ENCODE measurements at places on chromosomes 2 and 18.

GRCh38 chr2:222357930-222358329, 59.1 kb upstream of the PAX3 start:
- DNase-seq, result no peak

GRCh38 chr18:47149457-47150028, 757 bp downstream of the HDHD2 start:
- DNase-seq, result no peak

- DNase-seq, result no peak
Observed at GRCh38 chr18:6482198-6482977, 67.7 kb upstream of the L3MBTL4 start.

- DNase-seq, result no peak
Observed at GRCh38 chr2:70870790-70871189, 35.2 kb upstream of the CD207 start.

- DNase-seq, result no peak
Observed at GRCh38 chr2:39991298-39991697, 212.2 kb upstream of the THUMPD2 start.

DNA sequence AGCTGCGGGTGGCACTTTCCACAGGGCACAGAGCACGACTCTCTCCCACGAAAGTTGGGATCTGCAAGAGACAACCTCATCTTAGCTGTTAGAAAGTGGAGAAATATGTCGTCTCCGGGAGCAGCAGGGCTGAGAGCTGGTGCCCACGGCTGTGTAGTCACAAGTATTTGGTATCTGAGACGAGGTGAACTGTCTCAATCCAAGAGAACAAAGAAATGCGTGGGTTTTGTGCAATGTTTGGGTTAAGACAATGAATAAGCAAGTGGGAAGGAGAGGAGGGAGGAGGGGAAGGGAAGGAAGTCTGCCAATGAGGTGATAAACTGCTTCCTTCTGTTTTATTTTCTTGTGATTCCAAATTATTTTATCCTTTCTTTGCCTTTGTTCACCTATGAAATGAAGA, 18.0 kb downstream of the DYTN start:
- DNase-seq, result no peak

GRCh38 chr2:19474128-19474527, 115.7 kb upstream of the OSR1 start:
- DNase-seq, result peak; percentile 3

GRCh38 chr18:56083523-56084287, 495.7 kb upstream of the TCF4 start:
- DNase-seq, result no peak

GRCh38 chr2:71341645-71342044, 10.1 kb downstream of the ZNF638 start:
- no peak for DNase-seq

DNA sequence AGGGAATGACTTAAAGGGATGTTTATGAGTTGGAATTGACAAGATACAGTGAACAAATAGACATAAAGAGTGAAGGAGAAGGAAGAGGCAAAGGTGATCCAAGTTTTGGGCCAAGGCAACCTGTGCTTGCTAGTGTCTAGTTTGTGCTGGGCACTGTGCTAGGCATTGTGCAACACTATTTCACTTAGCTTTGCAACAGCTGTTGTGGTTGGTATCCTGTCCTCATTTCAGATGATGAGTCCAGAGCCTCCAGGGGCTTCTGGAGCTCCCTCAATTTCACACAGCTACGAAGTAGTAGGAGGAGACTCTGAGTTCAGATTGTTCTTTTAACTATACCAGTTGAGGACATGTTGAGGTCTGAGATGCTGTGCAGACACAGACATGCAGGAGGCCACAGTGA, 18.1 kb upstream of the LOXHD1 start:
- DNase-seq, result no peak

- no peak for DNase-seq
Observed at GRCh38 chr18:3350566-3351527, 88.9 kb downstream of the MYL12B start.

DNA sequence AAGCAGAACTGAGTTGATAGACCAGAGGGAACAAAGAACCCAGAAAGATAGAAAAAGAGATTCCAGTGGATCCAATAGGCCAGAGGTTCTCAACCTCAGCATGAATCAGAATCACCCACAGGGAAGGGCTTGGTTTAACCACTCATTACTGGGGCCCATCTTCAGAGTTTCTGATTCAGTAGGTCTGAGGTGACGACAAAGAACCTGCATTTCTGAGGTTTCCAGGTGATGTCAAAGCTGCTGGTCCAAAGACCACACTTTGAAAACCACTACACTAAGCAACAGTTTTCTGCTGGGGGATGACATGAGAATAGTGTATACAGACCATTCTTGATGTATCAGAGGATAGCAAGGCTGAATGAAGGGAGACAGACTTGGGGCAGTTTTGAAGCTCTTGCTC, 296.9 kb upstream of the STON1 start:
- DNase-seq, result no peak

DNA sequence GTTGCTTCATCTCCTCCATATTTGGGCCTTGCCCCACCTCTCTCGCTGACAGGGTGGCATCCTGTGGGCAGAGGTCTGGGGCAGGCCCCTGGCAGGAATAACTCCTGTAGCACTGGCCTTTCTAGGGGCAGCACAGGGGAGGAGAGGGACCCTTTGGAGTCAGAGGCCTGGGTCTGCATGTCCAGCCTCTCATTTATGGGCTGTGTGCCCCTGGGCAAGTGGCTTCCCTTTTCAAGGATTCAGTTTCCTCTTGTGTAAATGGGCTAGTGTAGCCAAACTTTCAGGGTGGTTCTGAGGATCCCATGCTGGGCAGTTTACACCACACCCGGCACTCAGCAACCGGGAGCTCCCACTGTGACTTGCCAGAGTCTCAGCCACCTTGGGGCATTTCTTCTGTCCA, 23.4 kb downstream of the ADRA2B start:
- no peak for DNase-seq

GRCh38 chr2:51705417-51705816, 673.5 kb upstream of the NRXN1 start:
- no peak for DNase-seq

DNA sequence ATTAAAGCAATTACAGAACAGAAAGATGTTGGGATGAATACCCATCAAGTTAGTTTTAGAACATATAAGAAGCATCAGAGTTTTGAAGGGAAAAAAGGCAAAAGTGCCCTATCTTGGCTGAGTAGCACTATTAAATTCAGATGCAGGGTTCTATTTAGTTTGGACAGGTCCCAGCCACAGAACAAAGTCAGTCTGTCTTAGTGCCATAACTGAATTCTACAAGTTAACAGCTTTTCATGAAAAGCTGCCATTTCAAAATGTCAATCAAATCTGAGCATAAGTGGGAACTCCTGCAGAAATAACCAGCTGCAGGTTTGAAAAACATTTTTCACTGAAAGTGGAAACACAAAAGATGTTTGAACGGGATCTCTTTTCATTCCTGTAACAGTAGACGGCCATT, 160.4 kb downstream of the SRBD1 start:
- DNase-seq, result no peak

DNA sequence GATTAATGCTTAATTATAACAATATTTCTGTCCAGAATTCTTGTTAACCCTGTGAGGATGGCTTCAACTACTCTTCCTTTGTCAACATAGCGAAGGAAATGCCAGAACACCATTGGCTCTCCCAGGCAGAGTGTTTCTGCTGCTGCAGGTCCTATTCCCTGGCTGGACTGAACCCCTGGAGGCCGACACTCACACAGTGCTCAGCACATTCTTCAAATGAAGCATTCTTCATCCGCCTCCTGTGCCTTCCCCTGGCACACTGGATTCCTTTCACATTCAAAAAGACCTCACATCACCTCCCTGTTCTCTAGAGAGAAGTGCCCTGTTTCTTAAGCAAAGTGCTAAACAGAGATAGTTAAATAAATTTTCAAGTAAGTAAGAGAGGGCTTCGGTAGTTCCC, 187.3 kb upstream of the MSH6 start:
- DNase-seq, result no peak

- no peak for DNase-seq
Observed at GRCh38 chr2:18883616-18884456, 294.5 kb upstream of the NT5C1B start.

DNA sequence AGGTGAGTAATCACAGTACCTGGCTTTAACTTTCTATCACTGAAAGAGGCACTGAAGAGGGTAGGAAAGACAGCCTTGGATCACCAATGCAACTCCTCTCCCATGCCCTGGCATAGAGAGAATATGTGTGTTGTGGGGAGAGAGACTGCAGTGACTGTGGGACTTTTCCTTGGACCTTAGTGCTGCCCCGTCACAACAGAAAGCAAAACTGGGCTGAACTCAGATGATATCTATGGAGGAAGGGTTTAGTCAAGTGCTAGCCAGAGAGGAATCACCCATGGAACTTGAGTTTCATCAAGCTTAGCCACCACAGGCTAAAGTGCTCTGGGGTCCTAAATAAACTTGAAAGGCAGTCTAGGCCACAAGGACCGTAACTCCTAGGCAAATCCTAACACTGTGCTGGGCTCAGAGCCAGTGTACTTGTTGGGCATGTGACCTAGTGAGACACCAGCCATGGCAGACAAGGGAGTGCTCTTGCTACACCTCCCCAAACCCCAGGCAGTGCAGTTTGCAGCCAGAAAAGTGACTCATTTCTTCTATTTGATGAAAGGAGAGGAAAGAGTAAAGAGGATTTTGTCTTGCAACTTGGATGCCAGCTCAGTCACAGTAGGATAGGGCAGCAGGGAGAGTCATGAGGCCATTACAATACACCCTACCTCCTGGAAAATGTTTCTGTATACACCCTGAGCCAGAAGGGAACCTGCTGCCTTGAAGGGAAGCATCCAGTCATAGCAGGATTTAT, 105.8 kb upstream of the SPOPL start:
- no peak for DNase-seq

DNA sequence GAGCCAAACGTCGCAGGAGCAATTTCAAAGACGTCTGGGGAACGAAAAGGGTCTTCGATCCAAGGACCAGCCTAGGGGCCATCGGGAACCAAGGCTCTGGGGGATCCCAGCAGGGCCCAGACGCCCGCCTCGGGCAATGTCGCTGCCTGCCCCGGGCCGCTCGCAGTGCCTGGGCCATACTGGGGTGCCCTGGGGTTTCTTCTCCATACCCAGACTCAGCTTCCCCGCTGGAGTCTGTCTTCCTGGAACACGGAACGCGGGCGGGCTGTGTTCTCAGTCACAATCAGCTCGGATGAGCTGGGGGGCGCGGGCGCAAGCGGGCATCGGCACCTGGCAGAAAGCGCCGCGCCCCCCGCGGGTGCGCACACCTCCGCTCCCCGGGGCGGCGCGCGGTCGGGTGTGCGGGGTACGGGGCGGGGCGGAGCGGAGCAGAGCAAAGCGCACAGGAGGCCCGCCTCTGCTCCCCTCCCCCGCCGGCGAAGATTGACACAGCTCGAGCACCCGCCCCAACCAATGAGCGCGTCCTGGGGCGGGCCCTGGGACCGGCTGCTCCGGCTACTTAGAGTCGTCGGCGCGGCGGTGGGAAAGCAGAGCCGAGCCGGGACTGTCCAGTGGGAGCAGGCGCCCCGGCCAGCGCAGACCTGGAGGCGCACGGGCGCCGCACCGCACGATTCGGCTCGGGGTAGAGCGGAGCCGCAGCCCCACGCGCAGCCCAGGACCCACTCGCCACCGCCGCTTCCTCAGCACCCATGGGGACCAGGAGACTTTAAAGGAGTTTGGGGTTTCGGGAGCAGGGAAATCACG, at the start of gene LRATD1:
Gene LRATD1, plus strand, starts transcription at position 585 of the 804 bp plus-strand sequence. CDS start 1,263 bp downstream, outside the sequence.
- no peak for DNase-seq

- no peak for DNase-seq
Observed at GRCh38 chr2:216504376-216504762, 5.7 kb downstream of the RPL37A start.

GRCh38 chr2:156852681-156853080, 404.8 kb upstream of the GALNT5 start:
- no peak for DNase-seq

DNA sequence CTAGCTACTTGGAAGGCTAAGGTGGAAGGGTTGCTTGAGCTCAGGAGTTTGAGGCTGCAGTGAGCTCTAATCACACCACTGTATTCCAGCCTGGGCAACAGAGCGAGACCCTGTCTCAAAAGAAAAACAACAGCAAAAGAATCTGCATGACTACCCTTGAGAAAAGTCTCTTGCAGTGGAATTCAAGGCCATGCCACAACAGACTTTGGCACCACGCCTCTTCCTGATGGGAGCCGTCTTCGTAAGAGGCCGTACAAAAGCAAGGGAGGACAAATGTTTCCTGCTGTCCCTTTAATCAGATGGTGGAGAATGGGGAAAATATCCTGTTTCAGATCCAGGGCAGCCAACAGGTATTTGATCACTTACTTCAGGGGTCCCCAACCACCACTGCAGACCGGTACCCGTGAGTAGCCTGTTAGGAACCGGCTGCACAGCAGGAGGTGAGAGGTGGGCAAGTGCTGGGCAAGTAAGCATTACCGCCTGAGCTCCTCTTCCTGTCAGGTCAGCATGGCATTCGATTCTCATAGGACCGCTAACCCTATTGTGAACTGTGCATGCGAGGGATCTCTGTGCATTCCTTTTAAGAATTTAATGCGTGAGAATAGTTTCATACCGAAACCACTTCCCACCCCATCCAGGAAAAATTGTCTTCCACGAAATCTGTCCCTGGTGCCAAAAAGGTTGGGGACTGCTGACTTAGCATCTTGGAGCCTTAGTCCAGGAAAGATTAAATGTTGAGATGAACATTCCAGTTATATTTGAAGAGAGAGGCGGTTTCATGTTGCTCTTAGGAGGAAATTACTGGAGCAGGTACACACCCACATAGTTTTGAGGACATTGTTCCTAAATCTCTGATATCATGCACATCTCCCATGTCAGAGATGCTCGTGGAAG, 94.4 kb upstream of the XPO1 start:
- no peak for DNase-seq

DNA sequence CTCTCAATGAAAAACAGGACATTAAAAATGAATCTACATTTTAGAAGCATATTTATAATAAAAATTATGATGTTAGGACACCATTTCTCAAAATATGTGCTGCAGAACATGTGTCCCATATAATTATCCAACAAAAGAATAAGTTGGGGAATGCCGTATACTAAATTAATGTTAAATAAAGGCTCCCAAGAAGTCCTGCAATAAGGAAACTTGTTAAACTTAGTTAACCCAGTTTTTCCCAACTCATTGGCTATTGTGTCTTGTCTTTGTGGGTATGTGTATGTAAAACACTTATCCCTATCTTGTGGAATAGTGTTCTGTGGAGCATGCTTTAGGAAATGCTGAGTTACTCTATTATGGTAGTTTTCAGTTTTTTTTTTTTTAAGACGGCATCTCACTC, 25.6 kb upstream of the GTF2A1L start:
- no peak for DNase-seq

Data from stimulated activated CD4-positive, alpha-beta T cell treated with anti-CD3 and anti-CD28 coated beads, TNF-alpha, amount 100 ng/mL, for 1 hour (primary cell).